ENCODE measurements at places on chromosomes 1 and 21.

GRCh38 chr1:235866205-235866912 is at the start of gene LYST:
LYST (minus strand) TSS chr1:235866906; CDS start chr1:235830417, 36,489 bp downstream.
- peak; percentile 62 for ATAC-seq

DNA sequence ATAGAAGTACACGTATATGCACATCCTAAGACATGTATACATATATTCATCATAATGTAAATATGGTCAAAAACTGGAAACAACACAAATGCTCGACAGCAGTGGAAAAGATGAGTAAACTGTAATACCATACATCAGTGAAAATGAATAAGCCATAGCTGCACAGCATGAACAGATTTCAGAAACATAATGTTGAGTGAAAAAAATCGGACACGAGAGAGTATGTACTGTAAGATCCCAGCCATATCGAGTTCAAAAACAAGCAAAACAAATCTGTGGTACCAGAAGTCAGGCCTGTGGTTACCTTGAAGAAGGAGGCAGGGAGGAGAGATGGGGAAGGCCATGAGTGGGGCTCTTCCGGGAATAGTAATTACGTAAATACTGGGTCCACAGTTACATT is 90.4 kb downstream of the GLIS1 start:
- no peak for ATAC-seq

GRCh38 chr1:204265665-204266064 is 51.9 kb upstream of the GOLT1A start:
- no peak for ATAC-seq

GRCh38 chr1:85911742-85912141 is 203.5 kb upstream of the ZNHIT6 start:
- ATAC-seq = no peak

DNA sequence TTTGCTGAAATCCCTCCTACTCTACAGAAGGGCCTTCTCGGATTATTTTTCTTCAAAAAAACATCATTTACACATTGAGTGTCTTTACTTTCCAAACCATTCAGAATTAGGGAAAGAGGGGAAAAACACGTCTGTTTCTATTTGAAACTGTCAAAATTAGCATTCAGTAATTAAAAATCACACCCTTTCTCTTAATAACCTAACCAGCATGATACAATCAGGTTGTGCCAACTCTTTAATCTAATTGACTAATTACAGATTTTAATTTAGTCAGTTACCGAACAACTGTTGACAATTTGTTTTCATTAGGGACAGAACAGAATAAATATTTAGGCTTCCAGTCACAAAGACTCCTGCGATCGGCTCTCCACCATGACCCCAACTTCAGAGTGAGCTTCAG is 18.8 kb downstream of the SSBP3 start:
- no peak for ATAC-seq

DNA sequence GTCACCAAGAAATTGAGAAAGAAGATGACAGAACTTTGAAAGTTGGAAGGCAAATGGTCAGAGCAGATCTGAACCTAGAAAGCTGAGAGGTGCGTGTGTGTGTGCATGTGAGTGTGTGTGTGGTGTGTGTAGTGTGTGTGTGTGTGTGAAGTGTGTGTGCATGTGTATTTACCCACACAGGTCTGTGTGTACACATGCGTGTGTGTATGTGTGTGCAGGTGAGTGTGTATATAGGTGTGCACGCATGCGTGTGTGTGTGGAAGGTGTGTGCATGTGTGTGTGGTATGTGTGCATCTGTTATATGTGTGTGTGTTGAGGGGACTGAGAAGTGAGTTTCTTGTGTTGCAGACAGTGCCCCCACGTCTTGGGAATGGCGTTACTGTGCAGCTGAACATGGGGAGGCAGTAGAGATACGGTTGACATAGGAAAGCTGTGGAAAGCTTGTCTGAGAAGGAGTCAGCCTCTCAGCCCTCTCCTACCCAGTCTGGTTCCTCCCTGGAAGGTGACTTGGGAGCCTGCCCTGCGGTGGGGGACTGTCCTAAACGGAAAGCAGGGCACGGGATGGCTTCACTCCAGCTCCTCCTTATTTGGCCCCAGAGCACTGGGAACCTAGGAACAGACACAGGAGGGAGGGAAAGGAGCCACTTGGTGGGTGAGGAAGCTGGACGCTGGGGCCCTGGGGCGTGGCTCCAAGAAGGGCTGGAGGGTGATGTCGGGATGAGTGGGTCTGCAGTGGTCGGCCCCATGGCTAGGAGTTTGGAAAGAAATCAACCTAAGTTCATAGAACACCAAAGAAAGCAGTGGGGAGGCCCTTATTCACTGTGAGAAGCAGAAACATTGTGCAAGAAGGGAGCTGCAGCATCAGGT is 97.2 kb downstream of the PCBP3 start:
- no peak for ATAC-seq

- ATAC-seq = peak; percentile 88
These were observed 11.4 kb downstream of the EDEM3 start for GRCh38 chr1:184743062-184743756.

- ATAC-seq = no peak
These were observed 792.8 kb upstream of the B3GALT2 start for GRCh38 chr1:193979219-193979618.

DNA sequence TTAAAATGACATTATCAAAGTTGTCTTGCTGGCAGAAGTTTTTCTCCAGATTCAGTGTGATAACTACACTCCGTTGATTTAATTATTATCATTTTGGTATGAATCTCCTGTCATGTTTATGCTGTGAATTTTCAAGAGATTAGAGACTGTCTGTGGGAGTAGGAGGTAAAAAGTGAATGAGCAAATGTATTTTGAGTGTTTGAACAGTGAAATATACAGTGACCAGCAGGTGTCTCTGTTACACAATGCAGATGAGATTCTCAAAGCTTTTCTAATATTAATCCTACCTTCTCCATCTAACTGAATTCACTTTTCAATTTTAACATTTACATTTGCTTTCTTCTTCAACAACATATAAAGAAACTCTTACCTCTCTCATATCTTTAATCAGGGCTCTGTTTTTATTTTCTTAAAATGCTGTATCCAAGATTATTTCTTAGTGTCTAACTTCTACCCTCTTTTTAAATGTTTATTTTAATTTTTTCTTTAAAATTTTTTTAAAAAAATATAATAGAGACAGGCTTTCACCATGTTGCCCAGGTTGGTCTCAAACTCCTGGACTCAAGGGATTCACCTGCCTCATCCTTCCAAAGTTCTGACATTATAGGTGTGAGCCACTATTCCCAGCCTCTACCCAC is 20.9 kb upstream of the HSPA13 start:
- no peak for ATAC-seq

DNA sequence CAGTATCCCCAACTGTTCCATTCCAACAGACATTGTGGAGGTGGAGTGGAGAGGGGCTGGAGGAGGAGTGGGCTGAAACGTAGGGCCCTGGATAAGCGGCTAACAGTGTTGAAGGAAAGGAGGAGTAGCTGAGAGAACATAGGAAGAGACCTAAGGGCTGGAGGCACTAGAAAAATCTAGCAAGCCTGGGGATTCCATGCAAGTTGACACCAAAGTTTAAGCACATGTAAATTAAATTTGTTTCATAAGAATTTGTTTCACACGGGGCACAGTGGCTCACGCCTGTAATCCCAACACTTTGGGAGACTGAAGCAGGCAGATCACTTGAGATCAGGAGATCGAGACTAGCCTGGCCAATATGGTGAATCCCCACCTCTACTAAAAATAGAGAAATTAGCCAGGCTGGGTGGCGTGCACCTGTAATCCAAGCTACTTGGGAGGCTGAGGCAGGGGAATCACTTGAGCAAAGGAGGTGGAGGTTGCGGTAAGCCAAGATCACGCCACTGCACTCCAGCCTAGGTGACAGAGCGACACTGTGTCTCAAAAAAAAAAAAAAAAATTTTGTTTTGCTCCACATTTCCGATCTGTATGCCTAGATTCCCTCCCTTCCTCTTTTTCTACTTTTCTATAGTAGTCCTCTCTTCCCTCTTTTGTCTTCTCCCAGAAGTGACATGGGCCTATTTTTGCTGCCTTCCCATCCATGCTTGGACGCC is 530 bp upstream of the CD244 start:
- peak; percentile 3 for ATAC-seq

DNA sequence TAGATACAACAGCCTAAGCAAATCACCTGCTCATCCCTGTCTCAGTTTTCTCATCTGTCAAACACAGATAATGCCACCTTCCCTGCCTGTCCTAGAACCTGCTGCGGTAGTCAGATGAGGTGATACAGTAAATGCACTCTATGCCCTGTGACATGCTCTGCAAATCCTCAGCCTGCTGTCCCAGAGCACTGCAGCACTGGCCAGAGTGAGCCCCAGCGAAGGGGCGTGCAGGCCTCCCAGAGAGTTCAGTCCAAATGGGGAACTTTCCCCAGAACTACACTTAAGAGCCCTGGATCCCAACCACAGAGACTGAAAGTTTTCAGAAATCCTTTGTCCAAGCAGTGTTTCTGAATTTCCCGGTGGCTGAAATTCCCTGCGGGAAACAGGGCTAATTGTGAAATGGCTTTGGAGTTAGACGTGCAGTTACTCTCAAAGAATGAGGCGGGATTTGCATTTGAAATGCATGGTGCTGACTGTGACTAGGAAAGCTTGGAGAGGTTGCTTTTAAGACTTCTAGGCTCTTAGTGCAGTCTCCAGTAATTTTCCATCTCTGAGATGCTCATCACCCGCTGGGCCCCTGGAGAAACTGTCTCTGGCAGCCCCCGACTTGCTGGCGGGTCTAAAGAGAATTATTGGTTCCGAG is 206.5 kb upstream of the AJAP1 start:
- ATAC-seq = no peak

GRCh38 chr21:18529254-18529653 is 125.7 kb upstream of the TMPRSS15 start:
- no peak for ATAC-seq

DNA sequence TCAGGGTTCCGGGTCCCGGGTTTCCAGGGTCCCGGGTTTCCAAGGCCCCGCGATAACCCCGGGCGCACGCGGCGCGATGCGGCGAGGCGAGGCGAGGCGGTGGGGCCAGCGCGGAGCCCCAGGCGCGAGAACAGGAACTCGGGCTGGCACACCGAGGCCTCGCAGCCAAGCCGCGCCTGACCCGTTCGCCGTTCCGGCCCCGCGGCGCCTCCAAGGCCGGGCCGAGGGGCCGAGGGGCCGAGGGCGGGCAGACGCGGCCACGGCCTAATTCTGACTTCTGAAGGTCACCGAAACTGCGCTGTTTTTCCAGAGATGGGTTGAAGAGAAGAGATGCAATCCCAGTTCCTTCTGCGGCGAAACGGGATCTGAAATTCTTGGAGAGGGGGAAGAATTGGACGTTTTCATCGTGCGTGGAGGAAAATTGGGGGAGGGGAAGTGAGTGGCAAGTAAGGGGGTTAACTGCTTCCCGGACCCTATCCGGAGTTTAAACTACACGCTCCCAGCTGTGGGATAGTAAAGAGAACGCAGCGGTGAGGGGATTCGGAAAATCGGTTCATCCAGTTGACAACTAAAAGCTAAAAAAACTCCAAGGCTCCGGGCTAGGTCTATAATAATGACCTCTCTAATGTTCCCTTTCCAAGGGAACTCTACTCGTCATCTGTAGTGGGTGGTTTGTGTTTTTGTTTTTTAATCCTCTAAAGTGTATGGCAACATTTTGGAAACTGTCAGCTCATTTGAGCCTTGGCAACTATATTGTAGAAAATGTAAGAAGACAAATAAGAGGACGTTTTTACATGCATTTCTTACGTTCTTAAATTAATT is 8.2 kb downstream of the TBX15 start:
- ATAC-seq = no peak

DNA sequence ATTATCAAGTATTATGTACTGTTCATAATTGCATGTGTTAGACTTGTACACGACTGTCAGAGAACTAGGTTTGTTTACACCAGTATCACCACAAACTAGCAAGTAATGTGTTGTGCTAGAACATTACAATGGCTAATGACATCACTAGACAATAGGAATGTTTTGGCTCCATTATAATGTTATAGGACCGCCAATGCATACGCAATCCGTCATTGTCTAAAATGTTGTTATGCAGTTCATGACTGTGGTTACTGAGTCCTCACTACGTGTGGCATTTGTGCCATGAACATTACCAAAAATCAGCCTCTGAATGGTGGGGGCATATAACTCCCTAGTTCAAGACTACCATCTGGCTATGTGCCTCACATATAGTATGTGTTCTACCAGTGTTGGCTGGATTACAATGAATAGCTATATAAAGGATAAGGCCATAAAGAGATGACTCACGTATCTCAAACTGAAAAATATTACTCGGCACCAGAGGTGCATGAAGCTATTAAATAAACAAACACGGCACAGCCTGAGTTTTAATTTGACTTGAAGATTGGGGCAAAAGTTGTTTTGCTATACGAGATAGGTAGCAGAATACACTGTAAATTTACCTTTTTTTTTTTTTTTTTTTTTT is 89.1 kb upstream of the COL24A1 start:
- ATAC-seq = no peak

DNA sequence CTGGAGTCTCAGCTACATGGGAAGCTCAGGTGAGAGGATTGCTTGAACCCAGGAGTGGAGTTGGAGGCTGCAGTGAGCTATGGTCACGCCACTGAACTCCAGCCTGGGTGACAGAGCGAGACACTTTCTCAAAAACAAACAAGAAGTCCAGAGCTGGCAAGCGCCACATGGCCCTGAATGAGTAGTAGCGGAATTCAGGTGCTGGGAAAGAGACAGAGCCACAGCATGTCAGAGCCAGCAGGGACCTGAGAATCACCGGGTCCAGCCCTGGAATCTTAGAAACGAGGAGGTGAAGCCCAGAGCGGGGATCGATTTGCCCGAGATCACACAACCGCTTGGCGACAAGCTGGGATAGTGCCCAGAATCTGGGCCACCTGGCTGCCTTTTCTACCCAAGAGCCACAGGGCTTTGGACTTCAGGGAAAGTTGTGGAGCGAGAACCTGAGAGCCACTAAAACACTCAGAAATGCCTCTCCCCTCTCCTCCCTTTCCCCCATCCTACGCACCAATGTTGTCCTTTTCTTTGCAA is 9.8 kb downstream of the ARL8A start:
- no peak for ATAC-seq

DNA sequence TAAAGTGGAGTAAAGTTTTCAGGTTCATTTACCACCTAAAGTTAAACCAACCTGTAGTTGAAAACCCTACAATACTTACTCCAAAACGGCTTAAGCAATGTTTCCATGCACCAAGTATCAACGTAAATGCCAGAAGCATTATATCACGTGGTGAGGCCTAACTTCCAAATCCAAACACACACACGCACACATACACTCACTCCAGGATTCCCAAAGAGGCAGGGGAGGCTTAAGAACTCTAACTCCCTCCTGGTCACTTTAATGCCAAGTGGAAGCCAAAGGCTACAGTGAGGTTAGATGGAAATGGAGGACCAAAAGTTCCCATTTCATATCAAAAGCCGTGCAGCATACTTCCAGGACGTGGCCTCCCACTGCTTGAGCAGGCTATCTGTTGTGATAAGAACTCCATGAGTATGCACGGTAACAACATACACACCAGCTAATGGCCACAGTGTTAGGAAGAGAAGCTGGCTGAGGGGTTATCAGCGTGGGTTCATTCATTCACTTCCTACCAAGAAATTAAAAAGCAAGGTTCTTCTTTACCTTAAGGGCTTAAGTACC is 224.1 kb downstream of the SLC45A1 start:
- no peak for ATAC-seq

GRCh38 chr1:175713381-175713780 is 30.0 kb downstream of the TNR start:
- ATAC-seq = no peak
